SK-N-SH (cell line): ENCODE measurements at places on chromosomes 16 and 17.
A peak's percentile ranks its signal among the peaks of the same experiment; 100 is the strongest.

GRCh38 chr16:30046178-30046577, 15.1 kb upstream of the TLCD3B start:
- DNase-seq = no peak

GRCh38 chr16:84045001-84045817, 2.6 kb upstream of the SLC38A8 start:
- DNase-seq = no peak

DNA sequence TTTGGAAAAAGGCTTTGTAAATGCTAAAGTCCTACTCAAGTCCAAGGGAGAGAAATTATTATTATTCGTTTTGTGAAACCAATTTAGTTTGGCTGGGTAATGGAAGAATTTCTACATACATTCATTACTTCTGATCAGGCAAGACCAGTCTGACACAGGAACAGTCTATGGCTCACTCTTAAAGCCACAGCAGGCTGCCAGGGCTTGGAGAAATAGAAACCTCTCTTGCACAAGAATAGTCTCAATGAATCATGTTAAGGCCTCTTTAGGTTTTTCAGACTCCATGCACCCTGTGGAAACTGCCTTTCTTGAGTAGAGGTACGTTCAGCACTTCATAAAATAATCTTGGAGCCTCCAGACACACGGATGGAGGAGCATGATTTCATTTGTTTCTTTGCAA, 167.7 kb downstream of the IRX3 start:
- DNase-seq = no peak

DNA sequence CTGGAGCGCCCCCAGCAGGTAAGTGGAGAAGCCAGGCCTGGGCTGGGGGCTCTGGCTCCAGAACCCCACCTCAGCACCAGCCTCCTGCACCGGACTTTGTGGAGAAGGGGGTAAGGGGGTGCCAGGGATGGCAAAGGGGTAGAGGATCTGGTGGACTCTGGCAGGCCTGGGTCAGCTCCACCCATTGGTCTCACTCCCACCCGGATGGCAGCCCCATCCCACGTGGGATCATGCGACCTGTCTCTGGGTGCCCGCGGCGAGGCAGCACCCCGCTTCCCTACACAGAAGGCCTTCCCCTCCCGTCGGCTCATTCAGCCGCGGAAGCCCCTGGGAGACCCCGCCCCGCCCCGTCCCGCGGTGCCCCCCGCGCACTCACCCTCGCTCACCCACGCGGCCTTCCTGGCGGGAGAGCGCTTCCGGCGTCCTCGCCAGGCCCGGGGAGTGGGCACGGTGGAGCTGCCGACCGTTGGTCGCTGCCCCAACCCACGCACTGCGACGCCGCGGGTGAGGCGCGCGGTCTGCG, 498 bp upstream of the PLEKHG4 start:
- peak; percentile 90 for DNase-seq

DNA sequence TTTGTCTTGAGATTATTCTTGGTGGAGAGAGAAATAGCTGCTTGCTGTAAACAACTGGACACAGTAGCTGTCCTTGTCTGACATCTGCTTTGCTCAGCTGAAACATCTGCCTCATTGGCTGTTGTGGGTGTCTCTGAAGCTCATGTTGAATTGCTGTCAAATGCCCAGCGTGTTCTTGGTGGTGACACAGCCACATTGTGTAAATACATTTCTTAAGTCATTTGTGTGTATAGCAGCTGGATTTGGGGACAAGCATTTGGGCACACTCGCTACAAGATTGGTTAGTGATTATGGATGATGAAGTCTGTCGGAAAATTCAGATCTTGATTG, 5.3 kb downstream of the FAM234A start:
- DNase-seq = no peak

GRCh38 chr16:85206472-85207356, 94.4 kb upstream of the CIBAR2 start:
- DNase-seq = peak; percentile 92

- no peak for DNase-seq
Measured at GRCh38 chr17:32266051-32266388, 388 bp downstream of the RHBDL3 start.

- DNase-seq = peak; percentile 85
Measured at GRCh38 chr17:34420254-34420766, 57.3 kb upstream of the CCL1 start.

DNA sequence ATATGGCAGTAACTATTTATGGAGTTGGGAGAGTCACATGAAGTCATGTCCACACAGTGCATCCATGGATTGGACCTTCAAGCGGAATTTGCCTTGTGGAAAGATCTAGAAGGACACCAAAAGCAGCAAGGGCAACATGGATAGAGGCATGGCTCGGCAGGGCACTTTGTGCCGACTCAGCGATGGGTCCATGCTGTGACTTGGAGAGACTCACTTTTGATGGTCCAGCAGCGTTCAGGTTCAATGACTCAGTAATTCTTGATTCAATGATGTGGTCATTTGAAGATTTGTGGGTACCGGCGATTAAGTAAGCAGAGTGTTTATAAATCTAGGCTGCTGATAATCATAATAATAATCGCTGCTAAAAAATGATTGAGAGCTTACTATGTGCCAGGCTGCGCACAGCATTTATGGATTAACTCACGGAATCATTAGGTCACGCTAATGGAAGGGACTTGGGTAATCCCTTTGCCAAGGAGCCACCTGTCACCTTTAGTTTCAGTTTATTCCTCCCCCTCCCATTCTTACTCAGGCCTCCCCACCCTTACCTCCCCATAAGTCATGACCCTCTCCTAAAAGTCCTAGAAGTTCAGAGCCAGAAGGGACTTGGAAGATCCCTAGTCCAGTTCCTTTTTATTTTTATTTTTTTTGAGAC, 127.5 kb upstream of the CRHR1 start:
- DNase-seq = no peak

- DNase-seq = no peak
Measured at GRCh38 chr17:2978991-2979390, 84.4 kb downstream of the OR1D5 start.

DNA sequence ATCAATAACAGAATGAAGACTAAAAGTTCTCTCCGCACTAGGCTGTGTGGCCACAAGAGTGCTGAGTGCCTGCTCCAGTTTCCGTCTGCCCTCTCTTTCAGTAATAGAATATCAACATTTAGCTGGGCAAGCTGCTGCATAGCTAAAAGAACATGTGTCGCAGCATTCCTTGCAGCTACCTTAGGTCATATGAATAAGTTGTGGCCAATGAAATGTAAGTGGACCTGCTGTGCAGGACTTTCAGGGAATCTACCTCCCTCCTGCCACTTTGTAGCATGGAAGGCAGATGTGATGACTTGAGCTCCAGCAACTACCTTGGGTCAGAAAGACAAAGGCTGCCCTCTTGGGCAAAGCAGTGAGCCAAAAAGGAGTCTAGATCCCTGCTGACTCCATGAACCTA, 25.4 kb downstream of the SLC39A11 start:
- no peak for DNase-seq

- DNase-seq = peak; percentile 96
Measured at GRCh38 chr17:73595479-73595878, 48.8 kb downstream of the SDK2 start.

GRCh38 chr17:50603340-50603739, 31.3 kb upstream of the ABCC3 start:
- peak; percentile 76 for DNase-seq

DNA sequence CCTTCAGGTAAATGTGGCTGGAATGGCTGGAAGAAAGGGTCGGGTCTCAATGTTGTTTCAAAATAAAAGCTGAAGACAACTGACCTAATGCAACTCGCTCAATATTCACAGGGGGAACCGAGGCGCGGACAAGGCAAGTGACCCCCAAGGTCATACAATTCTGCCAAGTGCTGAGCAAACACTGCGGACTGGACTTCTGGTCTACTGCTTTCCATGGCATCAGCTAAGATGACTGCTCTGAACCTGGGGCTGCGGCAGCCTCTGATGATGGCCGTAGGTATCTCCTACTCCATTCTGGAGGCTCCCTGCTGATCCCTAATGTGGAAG, 21.9 kb downstream of the CA4 start:
- no peak for DNase-seq

DNA sequence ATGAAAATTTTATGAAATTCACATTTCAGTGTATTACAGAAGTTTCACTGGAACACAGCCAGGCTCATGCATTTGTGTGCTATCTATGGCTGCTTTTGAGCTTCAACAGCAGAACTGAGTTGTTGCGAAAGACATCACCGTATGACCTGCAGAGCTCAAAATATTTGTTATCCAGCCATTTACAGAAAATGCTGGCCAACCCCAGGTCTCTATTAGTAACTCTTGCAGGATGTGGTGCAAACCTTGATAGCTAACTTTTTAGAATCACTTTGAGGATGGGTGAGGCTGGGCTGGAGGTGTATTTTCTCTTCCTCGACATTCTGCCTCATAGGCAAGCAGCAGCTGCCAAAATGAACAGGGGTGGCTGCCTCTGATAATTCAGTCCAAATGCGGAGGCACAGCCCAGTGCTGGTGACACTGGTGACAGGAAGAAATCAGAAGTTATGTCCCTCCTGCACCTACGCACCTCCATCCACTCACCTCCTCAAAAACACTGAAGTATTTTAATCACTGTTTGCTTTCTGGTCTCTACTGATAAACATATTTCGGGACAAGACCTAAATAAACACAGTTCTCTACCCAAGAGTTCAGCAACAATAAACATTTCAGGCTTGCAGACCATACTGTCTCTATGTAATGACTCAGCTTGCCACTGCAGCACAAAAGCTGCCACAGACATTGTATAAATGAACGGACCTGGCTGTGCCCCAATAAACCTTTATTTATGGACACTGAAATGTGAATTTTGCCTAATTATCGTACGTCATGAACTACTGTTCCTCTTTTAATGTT, 28.5 kb downstream of the ARHGAP17 start:
- DNase-seq = no peak

- no peak for DNase-seq
Measured at GRCh38 chr17:81075307-81075706, 40.4 kb downstream of the BAIAP2 start.

- DNase-seq = no peak
Measured at GRCh38 chr17:41419716-41420115, 4.7 kb downstream of the KRT37 start.

GRCh38 chr17:59642565-59642964, 22.9 kb downstream of the CLTC start:
- no peak for DNase-seq

- no peak for DNase-seq
Measured at GRCh38 chr16:48426244-48427141, 41.3 kb upstream of the SIAH1 start.

- peak; percentile 11 for DNase-seq
Measured at GRCh38 chr16:12833926-12834325, 30.2 kb upstream of the CPPED1 start.

DNA sequence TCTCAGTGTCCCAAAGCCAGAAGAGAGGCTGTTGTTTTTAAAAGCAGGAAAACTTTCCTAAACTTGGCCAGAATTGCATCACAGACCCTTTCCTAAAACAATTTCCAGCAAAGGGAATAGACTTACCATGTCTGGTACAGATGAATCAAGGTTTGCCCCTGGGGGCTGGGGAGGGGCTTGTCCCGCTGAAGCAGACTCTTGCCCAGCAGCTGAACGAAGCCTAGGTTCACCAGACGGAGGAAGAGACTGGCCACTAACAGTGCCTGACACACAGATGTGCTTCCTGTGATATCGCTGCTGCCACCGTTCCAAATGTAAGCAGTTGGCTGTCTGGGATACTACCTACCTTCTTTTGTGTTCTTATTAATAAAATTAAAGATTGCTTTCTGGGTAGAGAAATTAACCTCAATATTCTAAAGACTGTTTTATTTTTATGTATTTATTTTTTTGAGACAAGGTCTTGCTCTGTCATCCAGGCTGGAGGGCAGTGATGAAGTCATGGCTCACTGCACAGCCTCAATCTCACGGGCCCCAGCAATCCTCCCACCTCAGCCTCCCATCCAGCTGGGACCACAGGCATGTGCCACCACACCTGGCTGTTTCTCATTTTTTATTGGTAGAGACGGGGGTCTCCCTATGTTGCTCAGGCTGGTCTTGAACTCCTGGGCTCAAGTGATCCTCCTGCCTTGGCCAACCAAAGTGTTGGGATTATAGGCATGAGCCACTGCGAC, 13.5 kb downstream of the PRCD start:
- peak; percentile 65 for DNase-seq

GRCh38 chr17:9232155-9232475, 210.8 kb downstream of the NTN1 start:
- no peak for DNase-seq

DNA sequence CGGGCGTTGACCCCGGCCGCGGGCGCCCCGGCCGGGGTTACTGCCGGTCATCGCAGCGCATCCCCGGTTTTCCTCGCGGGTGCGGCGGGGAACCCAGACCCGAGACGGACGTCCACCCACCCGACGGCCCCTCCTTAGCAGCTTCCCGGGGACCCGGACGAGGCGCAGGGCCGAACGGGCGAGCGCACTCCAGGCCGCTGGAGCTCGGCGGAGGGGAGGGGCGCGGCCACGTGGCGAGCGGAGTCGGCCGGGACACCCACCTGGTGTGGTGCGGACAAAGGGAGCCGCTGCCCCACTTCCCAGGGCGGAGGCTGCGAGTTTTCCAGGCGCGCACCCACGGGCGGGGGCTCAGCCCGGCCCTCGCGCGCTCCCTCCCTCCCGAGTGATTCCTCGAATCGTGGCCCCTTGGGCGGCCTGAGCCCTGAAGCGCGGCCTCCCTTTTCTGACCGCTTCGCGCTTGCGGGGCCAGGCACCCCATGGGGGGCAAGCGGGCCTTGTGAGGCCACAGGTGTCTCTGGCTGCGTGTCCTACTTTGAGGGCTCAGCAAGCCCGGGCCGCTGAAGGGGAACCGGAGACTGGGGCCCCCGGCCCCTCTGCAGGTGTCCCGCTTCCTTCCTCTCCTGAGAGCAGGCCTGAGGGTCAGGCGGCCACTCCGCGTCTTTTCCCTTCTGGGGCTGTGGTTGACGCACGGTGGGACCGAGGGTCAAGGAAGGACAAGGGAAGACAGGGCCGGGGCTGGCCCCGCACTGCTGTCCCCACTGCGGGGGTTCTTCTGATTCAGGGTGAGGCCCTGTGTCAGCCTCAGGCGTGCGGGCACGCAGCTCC, 1.1 kb upstream of the FASN start:
- DNase-seq = no peak

DNA sequence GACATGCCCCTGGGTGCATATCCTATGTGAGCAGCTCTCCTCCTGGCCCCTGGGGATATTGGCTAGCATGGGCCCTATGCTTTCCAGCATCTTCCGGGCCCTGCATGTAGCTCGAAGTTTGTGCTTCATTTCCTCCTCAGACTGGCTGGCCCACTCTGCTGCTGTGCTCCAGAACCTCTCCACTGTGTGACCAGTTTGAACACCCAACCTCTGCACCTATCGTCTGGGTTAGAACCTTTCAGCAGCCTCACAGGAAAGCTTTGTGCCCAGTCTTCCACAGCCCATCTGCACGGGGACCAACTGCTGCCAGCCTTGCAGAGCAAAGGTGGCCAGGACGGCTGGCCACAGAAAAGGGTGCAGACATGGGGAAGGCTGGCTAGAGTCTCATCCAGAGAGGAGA, 10.2 kb upstream of the CLEC18B start:
- DNase-seq = no peak
